Stimulated activated CD4-positive, alpha-beta T cell treated with anti-CD3 and anti-CD28 coated beads, Interleukin-15, amount 100 ng/mL, for 1 hour (primary cell): ENCODE measurements at places on chromosomes 2 and 18.

- DNase-seq, result no peak
These were observed 281.9 kb upstream of the CELF4 start for GRCh38 chr18:37847544-37847943.

DNA sequence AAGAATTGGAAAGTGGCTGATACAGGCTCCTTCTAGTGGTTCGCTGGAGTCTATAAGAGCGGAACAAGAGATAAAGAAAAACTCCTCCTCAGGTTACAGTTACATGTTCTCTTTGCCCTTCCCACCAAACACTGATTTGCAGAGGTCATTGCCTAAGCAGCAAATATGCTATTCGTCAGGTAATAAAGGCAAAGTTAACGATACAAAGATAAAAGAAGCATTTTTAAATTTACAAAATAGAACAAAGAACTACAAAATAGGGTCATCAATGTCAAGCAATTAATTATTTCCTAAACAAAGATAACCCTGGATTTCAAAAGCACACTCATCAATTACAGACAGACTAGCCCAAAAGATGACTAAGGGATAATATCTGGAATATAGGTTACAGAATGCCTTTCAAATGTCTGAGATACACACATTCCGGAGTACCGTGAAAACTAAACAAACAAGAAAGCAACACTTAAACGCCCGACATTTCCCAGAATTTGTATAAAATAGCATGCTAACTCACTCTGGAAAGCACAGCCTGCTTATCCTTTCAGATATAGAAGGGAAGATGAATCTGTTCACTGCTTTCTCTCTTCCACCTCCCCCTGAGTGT lies 186.4 kb downstream of the MREG start:
- no peak for DNase-seq

DNA sequence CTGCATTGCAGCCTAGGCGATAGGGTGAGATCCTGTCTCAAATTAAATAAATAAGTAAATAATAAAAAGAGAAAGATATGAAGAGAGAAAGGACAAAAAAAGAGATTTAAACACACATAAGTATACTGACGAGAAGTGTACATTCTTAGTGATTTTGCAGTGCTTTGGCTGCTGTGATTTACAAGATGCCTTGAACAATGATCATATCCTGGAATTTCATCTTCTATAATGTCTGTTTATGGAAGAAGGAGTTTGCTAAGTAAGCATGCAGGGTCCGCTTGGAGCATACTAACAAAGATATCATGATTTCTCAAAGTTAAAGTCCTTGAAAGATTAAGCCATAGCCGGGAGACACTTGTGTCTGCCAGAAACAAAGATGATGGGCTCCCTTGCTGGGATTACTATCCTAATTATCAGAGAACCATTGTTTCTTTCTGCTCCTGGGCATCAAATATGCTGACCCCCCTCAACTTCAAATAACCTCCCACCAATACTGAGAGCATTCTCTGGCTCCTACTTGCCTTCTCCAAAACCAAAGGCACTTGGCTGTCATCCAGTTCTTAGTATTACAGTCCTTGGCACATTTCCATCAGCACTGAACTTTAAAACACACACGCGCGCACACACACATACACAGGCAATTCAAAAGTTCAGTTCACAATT lies 47.5 kb upstream of the STAM2 start:
- no peak for DNase-seq

DNA sequence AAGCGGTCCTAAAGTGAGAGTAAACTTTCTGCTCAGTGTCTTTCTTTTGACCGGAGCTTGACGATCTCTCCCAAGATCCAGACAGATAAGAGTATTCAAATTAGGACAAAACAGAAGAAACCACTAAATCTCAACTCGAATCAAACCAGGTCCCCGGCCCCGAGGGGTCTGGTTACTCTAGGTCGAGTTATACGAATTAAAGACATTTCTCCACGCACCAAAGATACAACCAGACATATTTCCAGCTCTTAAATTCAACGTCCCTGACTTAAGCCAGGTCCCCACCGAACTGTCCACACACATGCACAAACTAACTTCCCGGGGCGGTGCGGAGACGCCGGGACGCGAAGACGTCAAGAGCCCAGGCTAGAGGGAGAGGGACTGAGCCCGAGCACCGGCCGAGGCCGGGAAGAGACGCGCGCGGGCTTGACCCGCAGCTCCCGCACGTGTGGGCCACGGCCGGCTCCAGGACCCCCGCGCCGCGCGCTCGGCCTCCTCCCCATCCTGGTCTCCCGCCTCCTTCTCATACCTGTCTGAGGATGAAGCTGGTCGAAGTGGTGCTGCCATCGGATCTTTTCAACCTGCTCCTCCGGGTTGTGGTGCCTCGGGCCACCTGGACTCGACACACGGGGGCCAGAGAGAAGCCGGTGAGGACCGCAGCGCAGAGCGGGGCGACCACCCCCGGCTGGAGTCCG lies 896 bp downstream of the CACNB4 start:
- DNase-seq, result no peak
